Head of caudate nucleus (tissue), 42 donors: ENCODE measurements at places on chromosomes 4 and X.

- no peak for DNase-seq
Measured at GRCh38 chr4:183141997-183142396, 42.9 kb downstream of the WWC2 start.

DNA sequence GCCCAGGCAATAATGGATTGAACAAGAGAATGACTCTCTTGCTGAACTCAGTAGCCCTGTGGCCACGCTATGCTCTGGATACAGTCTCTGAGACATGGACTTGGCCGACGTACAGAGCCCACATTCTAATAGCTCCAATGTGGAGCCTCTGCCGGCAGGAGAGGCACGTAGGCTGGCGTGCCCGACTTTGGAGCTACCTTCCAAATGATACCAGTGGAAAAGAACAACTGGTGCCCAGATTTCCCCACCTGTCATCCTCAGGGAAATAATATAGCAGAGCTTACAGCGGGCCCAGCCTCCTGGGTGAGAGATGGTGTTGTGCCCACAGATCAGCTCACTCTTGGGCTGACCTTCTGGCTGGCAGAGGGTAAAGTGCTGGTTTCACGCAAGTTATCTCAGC lies 10.6 kb downstream of the NDP start:
- no peak for DNase-seq

- DNase-seq: no peak
Measured at GRCh38 chr4:168630445-168631187, 133.8 kb downstream of the PALLD start.

DNA sequence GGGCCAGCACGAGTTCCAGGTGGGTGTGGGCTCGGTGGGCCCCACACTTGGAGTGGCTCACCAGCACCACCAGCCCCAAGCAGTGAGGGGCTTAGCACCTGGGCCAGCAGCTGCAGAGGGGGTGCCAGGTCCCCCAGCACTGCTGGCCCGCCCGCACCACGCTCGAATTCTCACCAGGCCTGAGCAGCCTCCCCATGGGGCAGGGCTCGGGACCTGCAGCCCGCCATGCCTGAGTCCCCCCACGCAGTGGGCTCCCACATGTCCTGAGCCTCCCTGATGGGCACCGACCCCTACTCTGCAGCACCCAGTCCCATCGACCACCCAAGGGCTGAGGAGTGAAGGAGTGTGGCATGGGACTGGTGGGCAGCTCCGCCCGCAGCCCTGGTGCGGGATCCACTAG lies 593.4 kb downstream of the GABRG1 start:
- DNase-seq: no peak

DNA sequence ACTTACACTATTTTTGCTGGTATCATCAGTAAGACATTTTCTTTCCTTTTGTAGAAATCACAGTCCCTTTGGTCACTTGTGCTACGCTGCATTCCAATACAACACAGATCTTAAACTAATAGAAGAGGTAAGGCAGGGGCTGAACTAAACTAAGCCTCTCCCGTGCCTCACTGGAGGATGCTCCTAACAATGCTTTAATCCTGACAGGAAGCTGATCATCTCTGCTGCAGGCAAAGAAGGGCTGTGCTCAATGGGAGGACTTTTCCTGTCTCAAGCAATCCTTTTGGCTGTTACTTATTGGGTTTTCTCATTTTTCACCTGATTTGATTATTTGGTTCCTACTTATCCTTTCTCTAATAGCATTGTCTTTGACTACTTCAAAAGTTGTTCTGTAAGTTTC lies 583.1 kb downstream of the INPP4B start:
- DNase-seq: no peak

DNA sequence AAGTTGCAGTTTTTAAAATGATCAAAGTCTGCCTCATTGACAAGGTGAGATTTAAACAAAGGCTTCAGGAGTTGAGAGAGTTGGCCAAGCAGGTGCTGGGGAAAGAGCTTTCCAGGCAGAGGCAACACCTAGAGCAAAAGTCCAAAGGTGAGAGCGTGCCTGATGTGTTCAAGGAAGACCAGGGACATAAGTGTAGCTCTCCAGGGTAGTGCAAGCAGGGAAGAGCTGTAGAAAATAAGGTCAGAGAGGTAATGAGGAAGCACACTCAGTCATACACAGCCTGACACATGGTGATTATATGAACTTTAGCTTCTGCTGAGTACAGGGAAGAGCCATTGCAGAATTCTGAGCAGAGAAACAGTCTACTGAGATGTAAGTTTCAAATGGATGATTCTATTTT lies 265.0 kb upstream of the NWD2 start:
- DNase-seq: no peak

GRCh38 chr4:62448911-62449310 lies 1248.8 kb downstream of the ADGRL3 start:
- no peak for DNase-seq

- no peak for DNase-seq
Measured at GRCh38 chr4:123305736-123306135, 90.9 kb upstream of the SPRY1 start.

DNA sequence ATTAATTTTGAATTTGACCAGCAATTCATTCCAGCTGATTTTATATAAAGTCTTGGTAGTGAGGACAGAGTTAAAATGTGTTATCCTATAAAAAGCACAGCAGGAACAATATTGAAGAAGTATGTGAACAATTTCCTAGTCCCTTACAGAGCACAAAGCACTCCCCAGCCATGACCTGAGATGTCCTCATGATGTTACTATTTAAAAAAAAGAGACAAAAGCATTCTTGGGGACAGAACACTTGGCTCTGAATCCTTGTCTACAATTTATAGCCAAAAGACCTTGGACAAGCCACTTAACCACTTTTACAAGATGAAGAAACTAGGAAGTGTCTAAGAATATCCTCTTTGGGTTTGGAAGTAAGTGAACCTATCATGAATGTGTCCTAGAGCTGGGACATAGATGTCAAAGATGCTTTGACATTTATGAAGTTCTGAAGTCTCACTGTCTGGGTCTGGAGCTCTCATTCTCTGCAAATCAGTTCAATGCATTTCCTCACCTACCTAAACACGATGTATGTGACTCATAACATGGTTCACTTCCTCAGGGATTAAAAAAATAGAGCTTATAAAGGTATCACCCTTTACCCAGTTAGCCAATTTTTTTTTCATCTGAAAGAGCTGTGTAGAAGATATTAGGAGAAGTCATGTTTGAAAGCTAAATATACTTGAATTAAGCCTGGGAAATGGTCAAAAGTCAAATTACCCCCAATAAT lies 61.4 kb downstream of the IGFBP7 start:
- no peak for DNase-seq

GRCh38 chrX:110401135-110401534 lies 42.5 kb downstream of the RTL9 start:
- no peak for DNase-seq

GRCh38 chr4:78706302-78706701 lies 69.8 kb upstream of the BMP2K start:
- no peak for DNase-seq

GRCh38 chr4:62410371-62411003 lies 1210.4 kb downstream of the ADGRL3 start:
- DNase-seq: no peak

- DNase-seq: no peak
Measured at GRCh38 chr4:174930895-174931294, 12.7 kb downstream of the ADAM29 start.

GRCh38 chr4:16483540-16483939 lies 257.3 kb upstream of the TAPT1 start:
- no peak for DNase-seq

DNA sequence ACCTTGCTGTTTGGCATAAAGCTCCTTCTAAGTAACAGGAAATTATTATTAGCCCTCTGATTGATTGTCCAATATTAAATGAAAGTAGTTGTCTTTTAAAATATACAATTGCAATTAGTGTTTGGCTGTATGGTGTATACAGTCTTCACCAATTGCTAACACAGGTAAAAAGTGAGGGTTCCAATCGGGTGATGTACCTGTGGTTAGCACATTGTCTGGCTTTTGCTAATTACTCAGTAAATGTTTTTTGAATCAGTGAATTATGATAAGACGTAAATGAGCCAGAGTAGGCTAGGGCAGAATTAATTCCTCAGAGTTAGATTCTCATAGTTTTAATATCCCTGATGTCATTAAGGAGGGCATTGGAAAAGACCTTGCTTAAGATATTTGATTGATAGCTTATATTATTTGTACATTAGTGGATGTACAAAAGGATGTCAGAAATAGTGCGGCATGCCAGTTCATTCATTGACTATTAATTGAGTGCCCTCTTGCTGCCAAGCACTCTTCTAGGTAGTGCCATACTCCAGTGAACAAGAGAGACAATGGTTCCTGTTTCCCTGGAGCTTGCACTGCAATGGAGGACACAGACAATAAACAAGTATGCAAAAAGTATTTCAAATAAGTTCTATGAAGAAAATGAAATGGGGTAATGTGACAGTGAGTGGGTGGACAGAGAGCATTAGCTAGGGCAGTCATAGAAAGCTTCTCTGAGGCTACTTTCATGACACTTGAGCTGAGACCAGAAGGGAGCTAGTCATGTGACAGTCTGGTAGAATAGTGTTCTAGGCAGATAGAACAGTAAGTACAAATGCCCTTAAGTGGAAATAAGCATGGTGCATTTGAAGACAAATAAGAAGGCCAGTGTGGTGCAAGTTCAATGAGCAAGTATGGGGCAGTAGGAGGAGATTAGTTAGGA lies 205.9 kb upstream of the CASK start:
- DNase-seq: no peak

- DNase-seq: no peak
Measured at GRCh38 chr4:8891646-8892555, 20.3 kb upstream of the HMX1 start.

GRCh38 chr4:15575966-15576365 lies 79.2 kb downstream of the FBXL5 start:
- no peak for DNase-seq

GRCh38 chrX:97268182-97268680 lies 384.5 kb downstream of the RPA4 start:
- DNase-seq: no peak

DNA sequence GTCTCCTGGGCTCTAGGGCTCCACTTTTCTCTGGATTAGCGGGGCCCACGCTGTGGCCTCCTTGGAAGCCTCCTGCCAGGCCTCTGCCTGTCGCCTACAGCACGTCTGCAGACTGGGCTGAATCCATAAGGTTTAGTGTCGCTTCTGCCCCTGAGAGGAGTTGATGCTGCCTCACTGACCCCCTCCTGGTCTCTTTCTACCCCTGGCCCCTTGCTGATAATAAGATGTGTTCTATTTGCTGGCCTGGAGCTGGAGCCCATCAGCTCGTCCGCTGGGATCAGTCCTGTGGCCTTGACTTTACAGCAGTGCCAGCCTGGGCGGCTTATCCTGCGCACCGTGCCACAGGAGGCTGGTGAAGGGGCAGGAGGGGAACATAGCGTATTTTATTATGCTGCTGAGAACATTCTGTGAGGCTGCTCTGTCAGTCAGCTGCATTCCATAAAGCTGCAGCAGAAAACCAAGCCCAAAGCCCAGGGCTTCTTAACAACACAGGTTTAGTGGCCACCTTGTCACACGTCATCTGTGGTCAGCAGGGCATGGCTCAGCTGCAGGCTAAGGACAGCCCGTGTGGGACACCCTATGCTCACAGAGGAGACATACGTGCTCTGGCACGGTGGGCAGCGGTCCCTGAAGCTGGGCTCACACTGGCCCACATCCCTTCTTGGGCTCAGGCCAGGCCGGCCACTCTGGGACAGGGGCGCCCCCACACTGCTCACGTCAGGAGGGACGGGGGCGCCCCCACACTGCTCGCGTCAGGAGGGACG lies 29.3 kb upstream of the HGFAC start:
- no peak for DNase-seq

GRCh38 chr4:147547314-147548056 lies 66.6 kb downstream of the EDNRA start:
- DNase-seq: no peak

DNA sequence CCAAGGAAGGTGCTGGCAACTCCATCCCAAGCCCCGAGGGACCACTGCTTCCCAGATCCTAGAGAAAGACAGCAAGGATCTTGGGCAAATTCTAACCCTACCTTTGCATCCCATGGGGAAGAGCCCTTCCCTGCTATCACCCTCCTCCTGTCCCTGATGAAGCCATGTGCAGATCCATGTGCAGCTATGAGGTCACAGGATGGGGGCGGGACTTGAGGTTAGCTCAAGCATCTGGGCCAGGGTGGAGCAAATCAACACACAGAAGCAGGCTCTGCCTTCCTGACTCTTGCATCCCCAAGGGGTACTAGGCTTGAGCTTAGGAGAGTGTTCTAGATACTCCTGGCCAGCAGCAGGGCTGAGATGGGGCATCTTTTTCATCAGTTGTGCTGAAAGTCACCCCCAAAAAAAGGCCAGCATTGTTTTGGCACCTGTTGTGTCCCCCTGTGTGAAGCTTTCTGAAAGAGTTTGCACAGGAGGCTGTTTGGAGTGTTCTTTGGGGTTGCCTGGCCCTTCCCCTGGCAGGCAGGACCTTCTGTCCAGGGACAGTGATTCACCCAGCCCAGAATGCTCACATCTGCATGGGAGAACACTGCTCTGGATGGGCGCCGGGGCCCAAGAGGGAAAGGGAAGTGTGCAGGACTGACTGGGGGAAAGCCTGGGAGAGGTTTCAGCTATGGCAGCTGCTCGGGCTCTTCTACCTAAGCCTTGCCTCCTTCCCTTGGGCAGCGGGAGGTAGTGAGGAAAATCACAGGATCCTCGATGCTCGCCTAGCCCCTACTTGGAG lies 50.8 kb downstream of the PRPS1 start:
- no peak for DNase-seq

DNA sequence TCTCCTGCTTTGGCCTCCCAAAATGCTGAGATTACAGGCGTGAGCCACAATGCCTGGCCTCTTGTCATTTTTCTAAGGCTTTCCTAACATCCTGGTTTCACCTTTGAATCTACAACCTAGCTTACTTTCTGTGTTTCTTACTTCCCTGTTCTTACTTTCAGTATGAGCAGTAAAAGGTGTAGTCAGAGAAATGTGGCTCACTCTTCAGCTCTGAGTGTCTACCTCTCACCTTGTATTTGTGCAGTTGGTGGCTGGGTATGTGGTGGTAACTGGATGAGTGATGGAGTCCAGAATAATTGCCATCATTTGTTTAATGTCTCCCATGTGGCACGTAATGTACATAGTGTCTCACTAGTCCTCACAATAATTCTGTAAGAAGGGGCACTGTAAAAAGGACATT lies 19.1 kb upstream of the CXCL11 start:
- DNase-seq: no peak
